ENCODE measurements at places on chromosomes 2 and 18.
A peak's percentile ranks its signal among the peaks of the same experiment; 100 is the strongest.

DNA sequence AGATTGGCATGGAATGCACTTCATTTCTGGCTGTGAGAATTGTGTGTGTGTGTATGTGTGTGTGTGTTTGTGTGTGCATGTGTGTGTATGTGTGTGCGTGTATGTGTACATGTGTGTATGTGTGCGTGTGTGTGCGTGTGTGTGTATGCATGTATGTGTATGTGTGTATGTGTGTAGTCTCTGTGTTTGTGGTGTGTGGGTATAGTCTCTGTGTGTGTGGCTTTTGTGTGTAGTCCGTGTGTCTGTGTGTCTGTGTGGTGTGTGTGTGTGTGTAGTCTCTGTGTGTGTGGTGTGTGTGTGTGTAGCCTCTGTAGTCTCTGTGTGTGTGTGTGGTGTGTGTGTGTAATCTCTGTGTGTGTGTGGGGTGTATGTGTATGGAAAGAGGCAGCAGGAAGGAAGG lies 247.3 kb upstream of the SOX11 start:
- no peak for DNase-seq

DNA sequence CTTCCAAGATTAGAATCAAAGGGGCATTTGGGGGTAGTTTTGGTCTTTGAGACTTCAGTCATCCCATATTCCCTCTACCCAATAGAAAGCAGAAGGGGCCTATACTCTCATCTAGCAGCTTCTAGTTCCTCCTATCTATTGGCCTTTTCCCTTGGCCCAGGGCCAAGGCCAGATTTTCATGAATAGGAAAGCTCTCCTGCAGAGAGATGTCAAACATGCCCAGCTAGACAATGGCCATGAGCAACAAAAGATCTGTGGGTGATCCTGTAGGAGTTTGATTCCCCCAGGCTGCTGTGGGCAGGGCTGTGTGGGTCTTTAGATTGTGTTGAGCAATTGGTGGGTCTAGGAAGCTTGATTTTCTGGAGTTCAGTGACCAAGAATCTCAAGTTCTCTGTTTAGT lies 2.9 kb upstream of the ADCYAP1 start:
- DNase-seq: no peak

GRCh38 chr2:156339865-156340264 lies 7.3 kb upstream of the NR4A2 start:
- DNase-seq: no peak

DNA sequence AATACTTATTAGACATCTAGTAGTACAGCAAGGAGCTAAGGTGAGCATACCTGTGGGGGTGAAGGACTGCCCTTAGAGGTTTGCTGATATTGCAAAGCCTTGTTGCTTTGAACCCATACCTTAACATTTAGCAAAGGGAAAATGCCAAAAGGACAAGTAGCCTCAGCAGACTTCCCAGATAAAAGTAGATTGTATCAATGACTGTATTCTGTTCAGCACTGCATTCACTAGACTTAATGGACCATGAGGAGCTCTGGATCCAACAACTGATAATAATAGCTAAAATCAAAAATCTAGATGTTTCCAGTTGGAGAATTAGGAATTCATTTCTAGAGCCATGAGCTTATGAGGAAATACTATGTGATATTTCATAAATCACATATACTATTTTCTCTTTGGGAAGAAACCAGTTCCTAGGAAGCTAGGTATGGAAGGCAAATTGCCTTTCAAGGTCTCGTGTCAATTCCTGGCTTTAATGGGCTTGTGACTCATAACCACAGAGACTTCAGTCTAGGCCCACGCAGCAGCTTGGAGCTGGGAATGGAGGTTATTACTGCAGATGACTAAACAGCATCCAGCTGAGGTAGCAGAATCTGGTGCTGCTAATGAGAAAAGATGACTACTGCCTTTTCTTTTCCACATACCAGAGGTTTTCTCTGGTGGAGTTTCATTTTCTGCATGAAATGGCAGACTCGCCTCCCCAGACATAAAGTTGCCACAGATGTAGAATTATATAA lies 191.2 kb upstream of the NABP1 start:
- DNase-seq: peak; percentile 5

GRCh38 chr2:186853951-186854350 lies 5.0 kb upstream of the ZSWIM2 start:
- DNase-seq: no peak

DNA sequence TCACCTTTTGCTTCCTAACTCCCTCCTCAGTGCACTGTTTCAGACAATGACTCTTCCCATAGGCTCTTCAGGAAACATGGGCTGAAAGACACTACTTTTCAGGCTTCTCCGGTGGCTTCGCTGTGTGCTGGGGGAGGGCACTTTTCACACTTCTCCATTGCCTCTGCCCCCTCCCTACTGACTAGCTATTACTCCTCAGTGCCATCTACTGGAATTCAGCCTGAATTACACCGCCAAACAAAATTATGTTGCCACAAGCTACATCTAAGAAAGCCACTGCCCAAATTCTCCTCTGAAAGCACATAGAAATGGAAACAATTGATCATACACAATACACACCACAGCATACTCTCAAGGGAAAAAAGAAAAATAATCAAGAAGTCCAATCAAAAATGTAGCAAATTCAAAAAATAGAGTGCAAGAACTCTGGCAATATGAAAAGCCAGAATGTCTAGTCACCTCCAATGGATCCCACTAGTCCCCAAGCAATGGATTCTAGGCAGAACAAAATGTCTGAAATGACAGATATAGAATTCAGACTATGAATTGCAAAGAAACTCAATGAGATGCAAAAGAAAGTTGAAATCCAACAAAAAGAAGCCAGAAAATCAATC lies 1139.4 kb upstream of the GYPC start:
- DNase-seq: no peak

- no peak for DNase-seq
Observed at GRCh38 chr18:10750191-10751035, 224.6 kb downstream of the NAPG start.

DNA sequence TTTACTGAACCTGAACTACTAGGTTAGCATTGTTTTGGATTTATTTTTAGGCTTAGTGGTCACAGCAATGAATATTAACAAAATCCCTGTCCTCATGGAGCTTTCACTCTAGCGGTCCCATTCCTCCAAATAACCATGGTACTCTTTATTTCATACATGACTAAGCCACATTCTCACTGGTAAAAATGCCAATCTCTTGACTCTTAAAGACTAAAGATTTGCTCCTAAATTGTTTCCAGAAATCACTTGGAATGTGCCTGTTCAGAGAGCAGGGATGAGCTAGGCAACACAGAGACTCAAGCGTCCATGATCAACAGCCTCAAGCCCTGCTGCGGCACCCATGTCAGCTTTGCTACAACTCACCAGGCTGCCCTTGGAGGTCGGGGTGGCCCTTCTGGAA lies 13.5 kb downstream of the LMAN1 start:
- DNase-seq: no peak

DNA sequence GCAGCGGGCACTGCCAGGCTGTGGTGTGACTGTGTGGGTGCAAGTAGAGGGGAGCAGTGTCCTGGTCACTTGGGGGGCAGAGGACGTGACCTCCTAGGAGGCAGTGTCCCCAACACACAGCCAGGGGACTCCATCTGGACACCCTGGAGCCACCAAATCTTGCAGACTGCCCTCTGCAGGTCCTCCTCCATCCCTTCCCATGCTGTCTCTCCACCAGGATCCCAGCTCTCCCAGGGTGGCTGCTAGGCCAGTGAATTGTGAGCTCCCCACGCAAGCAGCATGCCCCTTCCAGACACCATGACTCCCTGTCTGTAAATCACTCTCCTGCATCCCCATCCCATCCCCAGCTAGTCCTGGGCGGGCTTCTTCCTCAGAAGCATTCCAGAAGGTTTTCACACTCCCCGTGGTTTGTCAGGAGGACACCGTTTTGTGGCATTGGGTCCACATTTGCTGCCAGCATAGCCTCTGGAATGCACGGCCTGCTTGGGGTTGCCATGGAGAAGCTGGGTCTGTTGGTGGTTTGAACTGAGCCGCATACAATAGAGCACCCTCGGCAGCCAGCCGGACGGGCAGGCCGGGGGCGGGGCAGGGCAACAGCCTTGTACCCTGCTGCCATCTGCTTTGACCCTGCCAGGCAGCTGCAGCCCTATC lies 210.7 kb downstream of the KLHL29 start:
- DNase-seq: no peak

- DNase-seq: no peak
Observed at GRCh38 chr2:119366161-119366648, 429 bp downstream of the C2orf76 start.

- no peak for DNase-seq
Observed at GRCh38 chr2:152846697-152847470, 128.5 kb downstream of the ARL6IP6 start.

- no peak for DNase-seq
Observed at GRCh38 chr2:119231975-119232665, 8.5 kb downstream of the STEAP3 start.

- DNase-seq: no peak
Observed at GRCh38 chr2:95046371-95047112, 21.0 kb downstream of the MAL start.

DNA sequence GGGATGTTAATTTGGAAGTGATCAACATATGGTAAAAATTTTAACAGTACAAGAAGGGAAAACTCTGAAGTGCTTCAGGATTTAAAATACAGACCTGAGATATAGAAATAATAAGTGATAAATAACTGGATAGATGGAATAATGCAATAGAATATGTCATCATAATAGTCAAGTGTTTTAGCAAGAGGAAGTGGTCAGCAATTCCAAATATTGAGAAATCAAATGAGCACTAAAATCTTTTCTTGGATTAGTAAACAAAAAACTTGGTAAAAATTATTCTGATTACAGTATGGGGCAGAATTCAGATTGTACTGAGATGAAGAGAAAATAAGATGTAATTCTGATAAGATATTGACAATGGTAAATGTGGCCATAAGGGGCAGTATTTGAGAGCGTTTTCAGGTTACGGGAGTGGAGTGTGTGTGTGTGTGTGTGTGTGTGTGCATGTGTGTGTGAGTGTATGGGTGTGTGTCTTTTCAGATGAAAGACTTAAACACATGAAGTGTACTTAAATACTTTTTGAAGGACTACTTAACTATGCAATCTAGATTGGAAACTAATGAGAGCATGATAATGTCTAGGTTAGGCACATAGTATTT lies 217.9 kb upstream of the ITGA4 start:
- DNase-seq: no peak

GRCh38 chr2:33350632-33351031 lies 125.8 kb upstream of the RASGRP3 start:
- no peak for DNase-seq

- no peak for DNase-seq
Observed at GRCh38 chr2:6398421-6398820, 467.3 kb downstream of the CMPK2 start.

DNA sequence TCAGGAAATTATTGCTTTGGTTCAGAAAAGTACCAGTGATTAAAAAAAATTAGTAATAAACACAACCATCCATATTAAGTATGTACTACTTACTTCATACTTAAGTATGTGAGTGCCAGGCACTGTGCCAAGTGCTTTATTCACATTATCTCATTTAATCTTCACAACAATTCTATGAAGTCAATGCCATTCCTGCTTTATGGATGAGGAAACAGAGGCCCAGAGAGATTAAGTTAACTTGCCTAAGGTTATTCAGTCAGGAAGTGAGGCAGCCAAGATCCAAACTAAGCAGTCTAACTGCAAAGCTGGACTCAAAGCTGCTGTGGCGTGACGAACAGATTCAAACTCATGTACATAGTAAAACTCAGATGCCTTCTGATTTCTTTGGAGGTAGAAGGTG lies 22.3 kb downstream of the DTNB start:
- DNase-seq: no peak

DNA sequence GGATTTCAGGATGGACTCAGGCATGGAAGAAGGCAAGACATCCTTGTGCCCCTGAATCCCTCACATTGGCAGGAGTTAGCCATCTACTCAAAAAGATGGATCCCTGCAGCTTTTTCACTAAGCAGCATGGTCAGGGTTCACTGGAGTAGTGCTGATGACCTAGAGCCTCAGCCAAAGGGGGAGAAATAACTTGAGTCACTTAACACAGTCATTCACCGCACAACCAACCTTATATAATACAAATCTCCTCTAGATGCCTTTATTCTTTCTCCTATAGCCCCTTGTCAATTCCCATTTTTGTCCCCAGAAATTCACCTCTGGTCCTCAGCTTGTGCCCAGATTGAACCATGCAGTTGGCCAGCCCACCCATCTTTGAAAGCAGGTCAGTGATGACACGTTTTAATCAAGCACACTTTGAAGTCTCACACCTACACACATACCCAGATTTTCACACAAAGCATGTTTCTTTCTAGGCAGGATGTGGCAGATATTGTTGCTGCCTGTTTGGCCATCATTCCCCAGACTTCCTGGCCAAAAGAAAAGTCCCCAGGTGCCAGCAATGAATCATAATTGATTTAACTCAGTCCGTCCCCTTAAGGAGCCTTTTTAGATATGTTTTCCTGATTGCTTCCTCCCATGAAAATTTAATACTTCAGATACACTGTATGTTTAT lies 84.2 kb downstream of the LBH start:
- no peak for DNase-seq

GRCh38 chr2:121061633-121062032 lies 223.4 kb downstream of the TFCP2L1 start:
- DNase-seq: no peak
